CD4-positive, alpha-beta T cell treated with Interleukin-6 at 100 ng/mL for 8 hours (primary cell): ENCODE measurements at places on chromosomes 7 and 10.

GRCh38 chr7:117673839-117674238 lies 194.0 kb downstream of the CFTR start:
- DNase-seq = no peak

GRCh38 chr7:154777908-154778307 lies 225.0 kb downstream of the PAXIP1 start:
- DNase-seq = no peak

- DNase-seq = no peak
These were observed 144.9 kb downstream of the UBE2H start for GRCh38 chr7:129807863-129808262.

- no peak for DNase-seq
These were observed 9.6 kb downstream of the FGF8 start for GRCh38 chr10:101766306-101766705.
